Muscle of leg (tissue), 16 donors: ENCODE measurements at places on chromosomes 13 and 19. TPM values are rescaled to one million over a fixed set of nuclear protein-coding genes. Genes with fewer than 3 reads are reported as not detected.

- no peak for DNase-seq
These were observed 2.5 kb downstream of the CDC34 start for GRCh38 chr19:534088-534487.

SLC25A41 gene
- 0.22 TPM for total RNA-seq

TRPM4 gene
- 13.1 TPM for total RNA-seq

DNA sequence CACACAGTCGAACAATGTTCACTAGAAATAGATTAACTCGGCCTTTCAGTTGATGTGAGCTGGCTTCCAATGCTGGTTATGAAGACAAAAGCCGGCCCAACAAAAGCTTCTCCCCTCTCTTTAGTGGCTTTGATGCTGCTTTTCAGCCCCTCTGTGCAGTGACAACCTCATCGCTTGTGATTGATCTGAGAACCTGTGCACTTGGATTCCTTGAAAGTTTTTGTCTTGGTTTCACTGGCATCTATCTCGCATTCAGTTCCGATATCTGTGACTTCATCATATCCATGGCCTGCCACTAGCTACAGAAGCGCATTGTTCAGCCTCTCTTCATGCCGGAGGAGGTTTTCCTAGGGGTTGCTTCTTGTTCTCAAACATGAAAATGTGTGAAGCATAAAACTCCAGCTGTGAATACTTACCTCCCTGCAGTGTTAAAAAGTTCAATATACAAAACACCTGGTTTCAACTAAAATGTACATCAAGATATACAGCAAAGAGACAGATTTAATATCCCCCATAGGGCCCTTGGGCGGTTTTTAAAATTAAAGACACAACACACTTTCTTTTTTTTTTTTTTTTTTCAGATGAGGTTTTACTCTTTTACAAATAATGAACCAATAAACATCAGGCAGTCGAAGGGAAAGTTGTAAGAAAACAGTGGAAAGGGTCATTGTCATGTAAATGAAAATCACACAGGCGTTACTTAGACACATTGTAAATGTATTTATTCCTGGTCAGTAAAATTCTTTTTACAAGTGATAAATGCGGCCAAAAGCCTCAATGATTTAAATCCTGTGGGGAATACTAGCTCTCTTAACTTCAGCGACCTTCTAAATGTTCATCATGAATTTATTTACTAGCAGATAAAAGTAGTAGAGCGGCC, 1252.8 kb downstream of the EFNB2 start:
- DNase-seq = peak; percentile 38

DNA sequence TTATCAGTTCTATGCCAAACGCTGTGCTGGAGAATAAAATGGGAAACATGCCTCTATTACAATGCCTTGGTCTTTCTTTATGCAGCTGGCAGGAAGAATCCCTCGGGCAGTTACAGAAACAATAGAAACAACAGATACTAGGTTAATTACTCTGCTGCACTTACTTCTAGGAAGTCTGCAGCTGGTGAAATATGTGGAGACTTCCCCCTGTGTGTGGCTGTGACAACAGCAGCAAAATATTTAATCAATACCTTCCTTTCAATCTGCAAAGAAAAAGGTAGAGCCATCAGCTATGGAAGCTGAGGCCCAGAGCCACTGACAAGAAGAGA, 9.9 kb downstream of the STOML3 start:
- peak; percentile 32 for DNase-seq

MISP3 gene
- total RNA-seq = 0.62 TPM

DNA sequence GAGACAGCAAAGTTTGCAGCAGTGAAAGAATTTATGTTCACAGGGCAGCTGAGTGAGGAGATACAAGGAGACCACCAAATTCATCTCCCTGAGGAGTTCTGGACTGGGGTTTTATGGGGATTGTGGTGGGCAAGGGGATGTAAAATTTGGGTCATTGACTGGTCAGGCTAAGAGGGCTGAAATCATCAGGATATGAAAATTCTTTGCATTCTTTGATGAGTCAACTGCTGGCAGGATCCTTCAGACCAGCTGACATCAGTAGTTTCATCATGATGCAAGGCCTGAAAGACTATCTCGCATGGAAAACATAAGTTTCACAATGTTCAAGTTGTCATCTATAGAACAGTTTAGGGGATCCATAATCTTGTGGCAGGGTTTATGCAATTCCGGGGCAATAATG, 869.5 kb upstream of the PCDH9 start:
- DNase-seq = peak; percentile 7

GRCh38 chr13:25018729-25019115, 77.2 kb upstream of the PABPC3 start:
- DNase-seq = no peak

DNA sequence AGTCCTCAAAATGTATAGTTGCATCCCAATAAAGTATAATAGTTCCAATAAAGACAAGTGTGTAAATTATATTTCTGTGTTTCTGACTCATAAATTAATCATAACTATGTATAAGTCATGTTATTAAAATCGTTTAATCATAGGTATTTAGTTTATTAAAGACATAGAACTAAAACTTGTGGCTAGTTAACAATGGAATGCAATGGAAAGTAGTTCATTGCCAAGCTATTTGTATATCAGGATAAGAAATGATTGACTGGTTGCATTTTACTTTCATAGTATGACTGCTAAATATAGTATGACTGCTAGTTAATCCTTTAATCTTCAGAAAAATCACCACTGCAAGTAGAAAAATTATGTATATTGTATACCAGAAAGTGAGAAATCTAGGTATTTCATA, 16.9 kb downstream of the COG3 start:
- DNase-seq = no peak

CCL25 gene
- total RNA-seq = not detected

- peak; percentile 93 for DNase-seq
These were observed 3.6 kb downstream of the LGALS7 start for GRCh38 chr19:38769635-38770211.

MCOLN1 gene
- total RNA-seq = 3.9 TPM

SLITRK6 gene
- total RNA-seq = 6.7 TPM

ZNF829 gene
- 7.3 TPM for total RNA-seq

ACP7 gene
- 0.09 TPM for total RNA-seq

GRCh38 chr13:79736356-79736755, 255.4 kb downstream of the NDFIP2 start:
- DNase-seq = no peak

GRCh38 chr13:23771552-23771951, 117.6 kb downstream of the MIPEP start:
- DNase-seq = no peak

- no peak for DNase-seq
These were observed 8.5 kb downstream of the ZNF17 start for GRCh38 chr19:57419439-57419838.

DNA sequence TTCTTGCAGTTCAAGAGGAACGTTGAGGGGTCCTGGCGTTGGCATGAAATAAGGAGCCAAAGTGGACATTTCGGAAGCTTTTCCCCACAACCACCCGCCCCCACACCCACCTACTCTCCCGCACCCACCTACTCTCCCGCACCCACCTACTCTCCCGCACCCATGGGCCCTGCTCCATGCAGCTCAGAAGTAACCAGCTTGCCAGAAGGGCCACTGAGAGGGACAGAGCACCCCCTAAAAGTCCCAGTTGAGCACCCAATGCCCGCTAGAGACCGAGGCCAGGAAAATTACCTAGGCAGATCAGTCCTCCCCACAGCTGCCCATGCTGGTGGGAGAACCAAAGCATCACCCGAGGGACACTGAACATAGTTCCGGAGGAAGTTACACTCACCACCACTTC, 11.8 kb downstream of the VSTM2B start:
- no peak for DNase-seq

ANGPTL8 gene
- total RNA-seq = 0.44 TPM

DNA sequence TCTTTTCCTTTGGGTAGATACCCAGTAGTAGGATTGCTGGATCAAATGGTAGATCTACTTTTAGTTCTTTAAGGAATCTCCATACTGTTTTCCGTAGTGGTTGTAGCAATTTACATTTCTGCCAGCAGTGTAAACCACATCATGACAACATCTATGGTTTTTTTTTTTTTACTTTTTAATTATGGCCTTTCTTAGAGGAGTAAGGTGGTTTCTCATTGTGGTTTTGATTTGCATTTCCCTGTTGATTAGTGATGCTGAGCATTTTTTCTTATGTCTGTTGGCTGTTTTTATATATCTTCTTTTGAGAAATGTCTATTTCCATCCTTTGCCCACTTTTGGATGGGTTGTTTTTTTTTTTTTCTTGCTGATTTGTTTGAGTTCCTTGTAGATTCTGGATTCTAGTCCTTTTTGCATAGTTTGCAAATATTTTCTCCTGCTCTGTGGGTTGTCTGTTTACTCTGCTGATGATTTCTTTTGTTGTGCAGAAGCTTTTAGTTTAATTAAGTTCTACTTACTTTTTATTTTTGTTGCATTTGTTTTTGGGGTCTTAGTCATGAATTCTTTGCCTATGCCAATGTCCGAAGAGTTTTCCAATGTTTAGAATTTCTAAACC, 38.8 kb downstream of the TDRD3 start:
- no peak for DNase-seq

DNA sequence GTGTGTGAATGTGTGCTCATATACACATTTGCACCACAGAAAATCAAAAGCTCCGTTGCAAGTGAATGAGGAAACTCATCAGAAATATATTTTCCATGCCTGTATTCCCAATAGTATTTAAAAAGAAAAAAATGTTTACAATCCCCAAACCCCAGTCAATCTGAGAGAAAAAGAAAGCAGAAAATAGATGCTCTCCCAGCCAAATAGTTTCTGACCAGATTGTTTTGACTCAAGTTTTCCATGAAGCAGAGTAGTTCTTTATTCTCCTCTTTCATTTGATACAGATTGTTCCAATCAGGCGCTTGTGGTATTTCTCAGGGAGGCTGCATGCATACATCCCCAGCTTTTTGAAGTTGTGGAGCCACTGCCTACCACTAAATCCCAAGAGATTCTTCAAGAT, 110.6 kb downstream of the STARD13 start:
- DNase-seq = peak; percentile 96

DNA sequence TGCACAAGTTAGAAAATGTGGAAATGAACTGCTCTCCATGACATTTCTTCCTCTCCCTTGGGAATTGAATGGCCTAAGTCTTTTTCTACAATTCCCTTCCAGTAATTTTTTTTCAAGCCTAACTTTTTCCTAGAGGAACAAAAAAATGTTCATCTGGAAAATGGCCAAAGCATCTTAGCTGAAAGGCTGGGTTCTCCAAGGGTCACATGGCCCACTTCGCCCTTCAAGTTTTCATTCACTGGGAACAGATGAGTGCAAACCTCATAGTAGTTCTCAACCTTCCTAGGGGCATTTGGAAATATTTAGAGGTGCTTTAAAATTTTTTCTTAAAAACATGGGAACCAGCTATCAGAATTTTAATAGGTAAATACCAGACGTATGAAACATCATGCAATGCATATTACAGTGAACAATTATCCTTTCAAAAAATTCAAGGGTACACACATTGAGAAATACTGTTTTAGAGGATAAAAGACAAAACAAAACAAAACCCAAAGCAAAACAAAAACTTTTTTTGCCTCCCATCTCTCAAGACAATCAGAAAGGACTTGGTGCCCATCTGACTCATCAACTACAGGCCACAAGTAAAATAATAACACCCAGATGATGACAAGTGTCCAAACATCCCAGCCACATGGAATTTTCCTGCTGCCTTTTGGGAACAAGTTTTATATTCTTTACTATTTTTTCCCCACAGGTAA, 208.8 kb downstream of the SLITRK6 start:
- DNase-seq = peak; percentile 20

- no peak for DNase-seq
These were observed 28.1 kb upstream of the GTF3A start for GRCh38 chr13:27396252-27396846.

GRCh38 chr13:46961719-46962118, 64.9 kb upstream of the HTR2A start:
- DNase-seq = peak; percentile 7

DNA sequence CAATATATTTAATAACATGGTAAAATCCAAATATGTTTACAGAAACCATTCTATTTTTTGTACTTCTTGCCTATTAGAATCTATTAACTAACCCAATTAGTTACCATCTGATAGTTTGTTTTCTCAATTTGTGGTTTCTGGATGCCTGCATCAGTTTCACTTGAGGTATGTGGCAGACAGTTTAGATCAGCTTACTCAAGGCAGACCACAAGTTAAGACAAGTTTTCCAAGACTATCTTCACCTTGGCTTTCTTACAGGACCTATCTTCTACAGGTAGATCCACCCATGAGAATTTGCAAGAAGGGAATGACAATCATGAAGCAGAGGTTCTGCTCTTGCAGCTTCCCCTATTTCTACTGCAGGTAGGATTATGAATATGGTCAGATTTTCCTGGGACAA, 458.6 kb downstream of the DACH1 start:
- DNase-seq = no peak

LCP1 gene
- 8.6 TPM for total RNA-seq

DNA sequence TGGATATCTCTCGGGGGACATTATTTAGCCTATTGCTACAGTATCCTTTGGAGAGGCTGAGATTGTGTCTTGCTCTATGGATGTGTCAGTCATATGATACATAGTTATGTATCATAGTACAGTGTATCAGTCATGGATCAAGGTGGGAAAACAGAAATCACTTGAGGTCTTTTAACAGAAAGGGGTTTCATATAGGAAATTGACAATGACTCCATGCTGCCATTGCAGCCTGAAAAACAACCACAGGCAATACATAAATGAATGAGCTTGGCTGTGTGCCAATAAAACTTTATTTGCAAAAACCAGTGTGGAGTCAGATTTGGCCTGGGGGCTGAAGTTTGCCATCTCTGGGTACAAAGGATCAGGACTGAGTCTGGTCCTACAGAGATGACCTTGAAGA, 35.4 kb downstream of the COLGALT1 start:
- DNase-seq = no peak

- DNase-seq = peak; percentile 55
These were observed 47.1 kb downstream of the TGDS start for GRCh38 chr13:94548821-94549231.

GRCh38 chr13:73141292-73141771, 82.5 kb downstream of the KLF5 start:
- peak; percentile 32 for DNase-seq

GRCh38 chr19:37537391-37537947, 30.7 kb downstream of the ZNF793 start:
- DNase-seq = no peak

ERICH4 gene
- total RNA-seq = not detected

DNA sequence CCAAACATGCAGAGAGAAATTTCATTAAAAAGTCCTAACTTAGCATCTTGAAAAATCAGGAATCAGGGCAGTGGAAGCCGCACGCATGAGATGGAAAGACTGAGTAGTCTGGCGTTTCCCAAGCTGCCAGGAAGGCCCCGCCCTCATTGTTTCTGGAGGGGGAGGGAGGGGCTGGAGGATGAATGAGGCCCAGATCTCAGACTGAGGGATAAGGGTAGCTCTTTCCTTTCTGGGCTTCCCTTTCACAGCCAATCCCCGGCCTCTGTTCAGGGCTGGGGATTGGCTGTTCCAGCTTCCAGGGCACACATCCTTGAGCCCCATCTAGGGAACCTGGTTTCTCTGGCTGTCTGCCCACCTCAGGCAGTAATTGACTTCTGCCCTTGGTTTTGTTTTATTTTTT, 7.3 kb downstream of the C19orf53 start:
- DNase-seq = peak; percentile 96
